ENCODE measurements at places on chromosomes 6 and 20.

DNA sequence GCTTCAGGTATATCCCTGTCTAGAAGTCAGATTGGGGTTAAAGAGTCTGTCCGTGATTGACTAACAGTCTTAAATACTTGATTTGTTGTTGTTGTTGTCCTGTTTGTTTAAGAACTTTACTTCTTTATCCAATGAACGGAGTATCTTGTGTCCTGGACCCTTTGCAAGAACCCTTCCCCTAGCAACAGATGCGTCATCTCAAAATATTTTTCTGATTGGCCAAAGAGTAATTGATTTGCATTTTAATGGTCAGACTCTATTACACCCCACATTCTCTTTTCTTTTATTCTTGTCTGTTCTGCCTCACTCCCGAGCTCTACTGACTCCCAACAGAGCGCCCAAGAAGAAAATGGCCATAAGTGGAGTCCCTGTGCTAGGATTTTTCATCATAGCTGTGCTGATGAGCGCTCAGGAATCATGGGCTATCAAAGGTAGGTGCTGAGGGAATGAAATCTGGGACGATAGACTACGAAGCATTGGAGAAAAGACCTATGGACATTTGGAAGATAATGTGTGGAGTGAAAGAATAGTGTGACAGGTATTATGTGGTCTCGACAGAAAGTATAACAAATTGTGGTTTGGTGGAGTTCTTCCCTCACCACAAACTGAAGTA is at the start of gene HLA-DRA:
Gene HLA-DRA, plus strand, starts transcription at position 286 of the 613 bp plus-strand sequence. Its CDS starts 64 bp downstream, at position 350.
- DNase-seq = peak; percentile 19

GRCh38 chr6:51565472-51565871 is 521.9 kb downstream of the PKHD1 start:
- DNase-seq = no peak

GRCh38 chr20:57079031-57080005 is 187.1 kb downstream of the BMP7 start:
- DNase-seq = no peak

DNA sequence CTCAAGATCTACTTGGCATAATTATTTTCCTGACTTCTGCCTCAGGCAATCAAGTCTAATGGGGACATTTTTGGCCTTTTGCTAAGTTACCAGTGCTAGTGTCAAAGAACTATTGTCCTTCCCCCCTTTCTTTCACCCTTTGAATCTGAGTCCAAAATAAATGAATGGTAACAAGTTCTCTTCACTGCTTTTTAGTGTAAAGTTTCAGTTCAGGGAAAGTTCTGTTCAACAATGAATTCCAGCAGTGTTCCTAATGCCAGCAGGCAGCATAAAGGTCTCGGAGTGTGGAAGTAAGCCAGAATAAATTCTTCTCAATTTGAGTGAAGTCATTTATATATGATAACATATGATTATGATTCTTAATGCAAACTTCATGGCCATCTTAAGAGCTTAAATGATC is 20.8 kb upstream of the TSPYL1 start:
- no peak for DNase-seq

- no peak for DNase-seq
These were observed 9.0 kb upstream of the STK38 start for GRCh38 chr6:36556281-36556680.

GRCh38 chr20:48196001-48196400 is 410.7 kb upstream of the SULF2 start:
- DNase-seq = no peak

- no peak for DNase-seq
These were observed 761.9 kb upstream of the MMS22L start for GRCh38 chr6:98044791-98045470.

- DNase-seq = no peak
These were observed 71.8 kb upstream of the L3MBTL3 start for GRCh38 chr6:129946439-129947140.

- DNase-seq = peak; percentile 78
These were observed 3.8 kb upstream of the ECHDC1 start for GRCh38 chr6:127347178-127347577.

DNA sequence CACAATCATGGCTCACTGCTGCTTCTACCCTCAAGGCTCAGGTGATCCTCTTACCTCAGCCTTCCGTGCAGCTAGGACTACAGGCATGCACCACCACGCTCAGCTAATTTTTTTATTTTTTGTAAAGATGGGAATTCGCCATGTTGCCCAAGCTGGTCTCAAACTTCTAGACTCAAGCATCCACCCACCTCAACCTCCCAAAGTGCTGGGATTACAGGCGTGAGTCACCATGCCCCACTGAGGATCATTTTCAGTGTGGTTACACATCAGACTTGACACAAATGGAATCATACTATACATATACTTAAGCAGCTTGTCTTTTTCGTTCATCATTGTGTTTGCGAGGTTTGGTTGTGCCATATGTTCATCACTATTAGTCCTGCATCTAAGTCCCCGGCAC is 26.6 kb downstream of the ZC3H12D start:
- DNase-seq = no peak

GRCh38 chr6:87209812-87210211 is 54.4 kb downstream of the ZNF292 start:
- no peak for DNase-seq

GRCh38 chr6:19994909-19995308 is 157.7 kb downstream of the ID4 start:
- no peak for DNase-seq

- DNase-seq = no peak
These were observed 25.0 kb downstream of the IL22RA2 start for GRCh38 chr6:137148306-137149034.

- DNase-seq = peak; percentile 69
These were observed 126.5 kb upstream of the MAN1A1 start for GRCh38 chr6:119476024-119476423.

- peak; percentile 64 for DNase-seq
These were observed 1.2 kb downstream of the SLC2A4RG start for GRCh38 chr20:63740627-63741353.

GRCh38 chr6:131754088-131754487 is 43.3 kb upstream of the CTAGE9 start:
- DNase-seq = no peak

DNA sequence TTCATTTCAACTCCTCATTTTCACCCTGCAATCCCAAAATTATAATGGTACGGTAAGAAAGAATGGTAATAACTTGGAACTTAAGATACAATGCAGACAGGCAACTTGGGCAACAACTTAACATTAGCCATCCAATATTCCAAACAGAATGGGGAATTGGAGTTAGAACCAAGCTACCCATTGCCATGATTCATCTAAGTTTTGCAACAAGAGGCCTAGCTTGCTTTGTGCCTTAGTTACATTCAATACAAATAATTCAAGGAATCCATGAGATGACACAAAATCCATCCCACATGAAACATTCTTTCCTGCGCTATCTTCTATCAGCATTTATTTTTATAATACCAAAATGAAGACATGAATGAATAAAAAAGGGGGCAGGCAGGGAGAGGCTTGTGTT is 28.4 kb downstream of the DCDC2 start:
- DNase-seq = no peak

DNA sequence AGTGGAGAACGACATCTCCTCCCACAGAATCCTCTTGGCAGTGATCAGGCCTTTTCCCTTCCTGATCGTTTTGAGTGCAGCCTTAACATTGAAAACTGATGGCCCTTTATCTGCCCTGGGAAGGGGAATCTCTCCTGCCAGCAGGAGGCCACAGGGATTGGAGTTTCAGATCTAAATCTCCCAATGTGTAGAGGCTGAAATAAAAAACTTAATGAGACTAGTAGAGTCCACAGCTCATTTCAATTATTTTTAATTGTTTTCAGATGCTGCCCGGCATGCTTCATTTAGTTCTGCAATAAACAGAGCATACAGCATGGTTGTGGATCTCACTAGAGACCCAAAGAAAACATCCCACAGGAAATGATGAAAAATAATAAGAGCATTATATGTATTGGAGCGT is 662.2 kb upstream of the HS3ST5 start:
- no peak for DNase-seq

- DNase-seq = no peak
These were observed 184.4 kb downstream of the PRL start for GRCh38 chr6:22112461-22112860.

GRCh38 chr20:33181482-33182093 is 13.6 kb downstream of the BPIFA2 start:
- DNase-seq = no peak

GRCh38 chr20:45209924-45210323 is 3.1 kb downstream of the SEMG1 start:
- no peak for DNase-seq

DNA sequence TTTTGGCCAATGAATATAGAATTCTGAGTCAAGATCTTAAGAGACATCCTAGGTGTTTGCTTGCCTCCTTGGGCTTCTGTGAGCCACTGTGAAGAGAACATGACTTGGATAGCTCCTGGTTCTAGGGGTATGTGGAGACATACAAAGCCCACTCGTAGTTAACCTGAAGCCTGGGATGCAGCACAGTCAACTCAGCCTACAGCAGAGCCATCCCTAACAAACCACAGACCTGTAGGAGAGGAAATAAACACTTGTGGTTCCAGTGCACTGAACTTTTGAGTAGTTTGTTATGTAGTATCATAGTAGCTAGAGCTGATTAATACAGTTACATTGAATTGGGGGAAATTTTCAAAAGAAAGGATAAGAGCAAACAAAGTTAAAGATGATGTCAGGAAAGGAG is 474.4 kb upstream of the HSF2 start:
- DNase-seq = no peak

DNA sequence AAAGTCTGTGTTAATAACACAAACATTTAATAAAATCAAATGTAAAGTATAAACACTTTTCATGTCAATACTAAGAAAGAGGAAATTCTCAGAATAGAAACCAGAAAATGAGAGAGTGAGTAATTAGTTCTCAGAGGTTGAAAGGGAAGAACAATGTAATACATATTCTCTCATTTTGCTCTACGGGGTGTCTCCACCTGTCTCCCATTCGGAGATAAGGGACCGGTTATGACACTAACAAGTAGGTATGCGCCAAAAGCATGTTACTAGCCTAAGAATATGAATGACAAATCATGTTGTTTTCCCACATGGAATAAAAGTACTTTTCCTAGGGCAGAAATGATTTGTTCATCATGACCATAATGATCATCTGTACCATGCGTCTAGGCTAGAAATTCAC is 35.6 kb upstream of the PRELID3B start:
- no peak for DNase-seq

- DNase-seq = no peak
These were observed 50.3 kb downstream of the PRR18 start for GRCh38 chr6:166257911-166258318.

DNA sequence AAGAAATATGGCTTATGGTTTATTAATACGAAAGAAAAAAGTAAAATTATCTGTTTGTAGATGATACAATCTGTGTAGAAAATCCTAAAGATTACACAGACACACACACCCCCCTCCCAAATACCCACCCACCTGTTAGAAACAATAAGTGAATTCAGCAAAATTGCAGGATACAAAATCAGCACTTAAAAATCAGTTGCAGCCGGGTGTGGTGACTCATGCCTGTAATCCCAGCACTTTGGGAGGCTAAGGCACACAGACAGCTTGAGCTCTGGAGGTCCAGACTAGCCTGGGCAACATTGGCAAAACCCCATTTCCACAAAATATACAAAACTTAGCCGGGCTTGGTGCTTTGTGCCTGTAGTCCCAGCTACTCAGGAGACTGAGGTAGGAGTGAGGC is 42.3 kb downstream of the NINL start:
- no peak for DNase-seq

GRCh38 chr6:132136981-132137380 is 185.8 kb upstream of the CCN2 start:
- DNase-seq = no peak

- DNase-seq = no peak
These were observed 223.8 kb upstream of the RNF217 start for GRCh38 chr6:124738482-124738881.

- no peak for DNase-seq
These were observed 44.9 kb downstream of the MDFI start for GRCh38 chr6:41683273-41683522.

DNA sequence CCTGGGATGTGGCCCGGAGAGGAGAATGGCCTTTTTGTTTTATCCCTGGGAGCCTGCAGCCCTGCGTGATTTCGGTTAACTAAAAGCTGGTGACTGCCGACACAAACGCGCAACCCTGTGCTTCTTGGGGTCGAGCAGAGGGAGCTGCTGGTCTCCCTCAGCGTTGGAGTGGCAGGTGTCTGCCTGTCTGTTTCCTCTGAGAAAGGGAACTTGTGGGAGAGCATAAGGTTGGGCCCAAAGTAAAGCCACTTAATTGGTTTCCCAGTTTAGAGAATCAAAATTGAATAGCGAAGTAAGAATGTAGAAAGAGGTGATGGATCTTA is 500 bp downstream of the LTV1 start:
- DNase-seq = no peak
